ENCODE measurements at places on chromosomes 2 and 18.

DNA sequence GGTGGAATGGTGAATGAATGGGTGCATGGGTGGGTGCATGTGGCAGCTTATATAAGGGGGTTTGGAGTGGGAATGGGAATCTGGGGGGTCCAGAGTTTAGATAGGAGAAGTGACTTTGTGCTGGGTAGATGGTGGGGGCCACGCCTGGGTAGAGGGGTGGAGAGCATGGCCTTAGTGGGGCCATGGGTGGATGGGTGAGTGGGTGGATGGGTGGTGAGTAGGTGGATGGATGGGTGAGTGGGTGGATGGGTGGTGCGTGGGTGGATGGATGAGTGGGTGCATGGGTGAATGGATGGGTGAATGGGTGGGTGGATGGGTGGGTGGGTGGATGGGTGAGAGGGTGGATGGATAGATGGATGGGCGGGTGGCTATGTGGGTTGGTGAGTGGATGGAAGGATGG, 53.9 kb downstream of the MYO7B start:
- DNase-seq, result no peak

GRCh38 chr18:69518989-69519388, 118.3 kb downstream of the DOK6 start:
- DNase-seq, result no peak

GRCh38 chr18:59669872-59670657, 27.2 kb downstream of the CCBE1 start:
- no peak for DNase-seq

- DNase-seq, result no peak
These were observed 109.0 kb upstream of the TWIST2 start for GRCh38 chr2:238738917-238739316.

- no peak for DNase-seq
These were observed 1.6 kb upstream of the ERMN start for GRCh38 chr2:157327200-157327599.

DNA sequence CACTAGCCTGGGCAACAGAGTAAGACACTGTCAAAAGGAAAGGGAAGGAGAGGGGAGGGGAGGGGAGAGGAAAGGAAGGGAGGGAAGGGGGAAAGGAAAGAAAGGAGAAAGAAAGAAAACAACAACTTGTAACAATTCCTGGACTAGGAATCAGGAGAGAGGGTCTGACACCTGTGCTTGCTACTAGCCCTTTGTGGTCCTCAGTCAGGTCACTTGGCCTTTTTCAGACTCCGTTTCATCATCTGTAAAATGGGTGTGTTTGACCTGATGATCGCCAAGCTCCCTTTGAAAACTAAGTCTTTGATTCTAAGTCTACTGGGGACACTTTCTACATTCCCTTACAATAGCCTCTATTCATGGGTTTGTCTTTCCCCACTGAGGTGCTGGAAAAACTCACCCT, 11.4 kb upstream of the ATP8B1 start:
- no peak for DNase-seq

DNA sequence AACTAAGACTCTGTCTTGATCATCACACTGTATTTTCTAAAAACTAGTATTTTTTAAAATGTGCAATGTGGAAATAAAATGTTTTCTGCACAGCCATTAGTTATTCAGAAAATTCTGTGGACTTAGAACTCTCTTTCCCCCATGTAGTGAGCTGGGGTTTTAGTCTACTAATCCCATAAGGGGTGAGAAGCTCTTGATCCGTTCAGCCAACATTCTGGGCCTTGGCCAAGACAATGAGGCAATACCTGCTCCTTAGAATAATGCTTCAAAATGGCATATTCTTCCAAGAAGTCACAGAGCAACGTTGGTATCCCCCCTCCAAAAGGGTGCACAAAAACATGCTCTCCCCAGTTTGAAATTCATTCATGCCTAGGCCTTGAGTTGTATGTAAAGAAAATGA, 4.0 kb downstream of the REEP1 start:
- no peak for DNase-seq

DNA sequence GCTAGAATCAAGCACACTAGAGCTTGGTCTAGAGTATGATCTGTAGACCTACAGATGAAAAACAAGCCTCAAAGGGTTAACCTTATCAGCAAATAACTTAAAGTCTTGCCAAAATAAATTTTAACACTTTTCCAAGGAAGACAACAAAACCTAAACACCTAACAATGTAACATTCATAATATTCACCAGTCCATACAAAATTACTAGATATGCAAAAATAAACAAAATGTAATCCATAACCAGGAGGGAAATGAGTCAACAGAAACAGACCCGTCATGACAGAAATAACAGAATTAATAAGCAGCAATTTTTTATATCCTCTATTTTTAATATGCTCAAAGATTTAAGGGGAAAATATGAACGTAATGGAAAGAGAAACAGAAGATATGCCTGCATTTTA, 36.1 kb downstream of the TRAK2 start:
- DNase-seq, result no peak

DNA sequence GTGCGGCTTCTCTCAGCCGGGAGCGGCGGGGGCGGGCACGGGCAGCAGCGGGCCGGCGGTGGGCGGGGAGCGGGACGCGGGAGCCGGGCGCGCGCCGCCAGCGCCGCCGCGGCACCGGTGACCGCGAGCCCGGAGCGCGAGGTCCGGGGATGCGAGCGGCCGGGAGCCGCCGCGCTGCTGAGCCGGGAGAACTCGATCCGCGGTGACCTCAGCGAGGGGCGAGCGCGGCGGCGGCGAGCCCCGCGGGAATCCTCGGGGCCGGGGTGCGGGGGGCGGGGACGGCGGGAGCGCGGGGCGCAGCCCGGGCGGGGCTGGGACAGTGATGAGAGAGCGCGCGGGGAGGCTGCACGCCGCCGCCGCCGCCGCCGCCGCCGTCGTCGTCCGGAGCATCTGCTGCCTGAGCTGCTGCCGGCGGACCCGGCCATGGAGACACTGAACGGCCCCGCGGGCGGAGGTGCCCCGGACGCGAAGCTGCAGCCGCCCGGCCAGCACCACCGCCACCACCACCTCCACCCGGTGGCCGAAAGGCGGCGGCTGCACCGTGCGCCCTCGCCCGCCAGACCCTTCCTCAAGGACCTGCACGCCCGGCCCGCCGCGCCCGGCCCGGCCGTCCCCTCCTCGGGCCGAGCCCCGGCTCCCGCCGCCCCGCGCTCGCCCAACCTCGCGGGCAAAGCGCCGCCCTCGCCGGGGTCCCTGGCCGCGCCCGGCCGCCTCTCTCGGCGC, at the start of gene MTCL1:
Gene MTCL1, plus strand, starts transcription at position 319 of the 723 bp plus-strand sequence. Its CDS starts 105 bp downstream, at position 424.
- peak; percentile 77 for DNase-seq

GRCh38 chr18:71293322-71293721, 1004.5 kb downstream of the SOCS6 start:
- DNase-seq, result no peak

DNA sequence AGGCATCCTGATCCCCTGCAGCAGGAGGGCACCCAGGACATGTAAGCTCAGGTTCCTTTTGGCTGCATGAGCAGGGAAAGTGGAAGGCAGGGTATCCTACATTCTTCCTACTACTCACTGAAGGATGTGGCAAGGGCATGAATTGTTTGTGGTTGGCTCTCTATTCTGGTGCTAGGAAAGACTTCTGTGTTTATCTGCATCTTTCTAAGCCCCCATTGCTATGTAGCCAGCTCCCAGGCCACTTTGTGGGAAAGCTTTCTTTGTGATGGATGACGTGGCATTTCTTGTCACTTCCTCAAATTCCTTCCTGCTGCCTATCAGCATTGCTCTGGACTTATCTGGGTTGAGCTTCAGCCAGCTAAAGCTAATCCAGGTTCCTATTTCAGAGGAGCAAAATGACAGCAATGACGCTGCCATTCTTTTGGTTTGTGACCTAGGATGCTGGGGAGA, 46.2 kb downstream of the MEIS1 start:
- DNase-seq, result no peak

GRCh38 chr18:845152-845819, 33.2 kb upstream of the YES1 start:
- no peak for DNase-seq

DNA sequence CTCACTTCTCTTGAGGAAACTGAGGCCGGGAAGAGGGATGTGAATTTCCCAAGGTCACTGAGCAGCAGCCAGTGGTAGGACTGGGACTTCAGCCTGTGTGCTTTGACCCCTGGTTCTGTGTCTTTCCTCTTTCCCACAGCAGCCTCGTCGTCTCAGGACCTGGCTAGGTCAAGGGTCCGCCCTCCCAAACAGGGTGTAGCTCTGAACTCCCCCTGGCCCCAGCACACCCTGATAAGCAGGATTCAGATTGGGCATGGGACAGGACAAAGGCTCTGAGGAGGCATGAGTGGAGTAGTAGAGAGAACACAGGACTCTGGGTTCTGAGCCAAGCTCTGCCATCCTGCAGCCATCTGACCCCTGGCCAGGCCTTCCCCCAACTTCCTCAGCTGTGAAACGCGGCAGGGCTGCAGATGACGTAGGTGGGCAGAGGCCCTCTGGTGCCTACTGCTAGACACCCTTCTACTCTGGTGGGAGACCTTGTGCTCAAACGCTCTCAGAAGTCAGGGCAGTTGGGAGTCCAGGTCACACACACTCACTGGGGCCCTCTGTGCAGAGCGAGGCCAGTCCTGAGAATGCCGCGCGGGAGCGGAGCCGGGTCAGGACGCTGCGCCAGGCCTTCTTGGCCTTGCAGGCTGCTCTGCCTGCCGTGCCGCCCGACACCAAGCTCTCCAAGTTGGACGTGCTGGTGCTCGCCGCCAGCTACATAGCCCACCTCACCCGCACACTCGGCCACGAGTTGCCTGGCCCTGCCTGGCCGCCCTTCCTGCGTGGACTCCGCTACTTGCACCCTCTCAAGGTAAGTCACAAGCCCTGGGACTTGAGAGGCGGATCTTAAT, 984 bp downstream of the TCF23 start:
- no peak for DNase-seq

DNA sequence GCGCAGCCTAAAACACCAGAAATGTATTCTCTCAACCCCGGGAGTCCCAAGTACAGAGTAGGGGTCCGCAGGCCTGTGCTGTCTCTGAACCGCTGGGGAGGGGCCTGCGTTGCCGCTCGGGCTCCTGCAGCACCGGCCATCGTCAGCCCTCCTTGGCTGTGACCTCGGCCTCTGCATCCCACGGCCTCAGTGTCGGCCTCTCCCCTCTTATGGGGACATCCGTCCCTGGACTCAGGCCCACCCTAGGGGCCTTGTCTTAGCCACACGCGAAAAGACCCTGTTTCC, 50.5 kb downstream of the KCNG2 start:
- DNase-seq, result no peak

DNA sequence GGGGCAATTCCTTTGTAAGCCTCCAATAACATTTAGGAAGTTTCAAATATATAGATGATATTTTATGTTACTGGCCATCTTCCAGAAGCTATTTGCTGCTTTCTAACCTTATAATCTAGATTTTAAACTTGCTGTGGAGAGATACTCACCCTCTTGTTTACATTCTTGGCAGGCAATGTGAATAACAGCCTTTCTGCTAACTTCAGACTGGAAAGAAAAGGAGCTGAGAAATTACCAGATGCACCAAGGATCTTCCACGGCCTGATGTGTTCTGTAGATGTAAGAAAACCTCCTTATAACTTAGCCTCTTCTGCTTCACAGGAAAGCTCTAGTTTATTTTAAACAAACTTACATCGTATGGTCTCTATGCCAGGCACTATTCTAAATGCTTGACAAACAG, 16.7 kb downstream of the REG1B start:
- DNase-seq, result no peak

DNA sequence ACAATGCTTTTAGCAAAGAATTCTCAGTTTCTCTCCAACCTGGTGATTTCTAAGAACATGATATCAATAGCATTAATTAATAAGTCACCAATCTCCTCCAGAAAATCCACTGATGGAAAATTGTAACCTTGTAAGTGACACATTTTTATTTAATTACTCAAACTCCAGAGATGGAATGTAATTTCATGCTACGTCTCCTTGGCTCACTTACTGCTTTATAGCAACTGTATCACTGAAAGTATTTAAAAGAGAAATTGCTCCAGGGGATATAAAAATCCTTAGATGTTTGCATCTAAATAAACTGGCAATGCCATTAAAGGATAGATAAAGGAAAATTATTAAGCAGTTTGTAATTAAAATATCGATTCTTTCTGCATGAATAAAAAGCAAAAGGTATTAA, 325.4 kb downstream of the TSN start:
- no peak for DNase-seq

- no peak for DNase-seq
These were observed 192.8 kb downstream of the PTGR3 start for GRCh38 chr18:75016025-75016717.

GRCh38 chr2:240573516-240574385, 5.5 kb downstream of the RNPEPL1 start:
- no peak for DNase-seq

GRCh38 chr2:101063352-101064124, 61.4 kb downstream of the RPL31 start:
- DNase-seq, result no peak

DNA sequence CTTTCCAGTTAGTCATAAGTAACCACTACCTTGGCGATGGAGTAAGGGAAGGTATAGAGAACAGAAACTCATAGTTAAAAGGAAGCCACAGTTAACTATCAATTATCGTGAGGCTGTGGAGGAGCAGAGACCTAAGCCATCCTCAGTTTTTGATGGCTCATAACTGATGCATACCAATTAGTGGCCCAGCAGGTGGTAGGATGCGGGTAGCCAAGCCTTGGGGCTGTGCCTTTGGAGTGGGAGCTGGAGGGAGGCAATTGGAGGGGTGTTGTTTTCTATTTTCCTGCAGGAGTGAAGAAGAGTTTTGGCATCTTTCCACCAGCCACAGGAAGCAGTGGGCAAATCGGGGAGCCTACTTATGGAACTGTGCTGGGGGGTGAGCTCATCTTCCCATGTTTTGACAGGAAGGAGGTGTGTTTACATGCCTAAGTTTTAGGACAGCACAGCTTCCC, 194.8 kb downstream of the TPGS2 start:
- DNase-seq, result no peak

- DNase-seq, result no peak
These were observed 5.4 kb upstream of the CRYGC start for GRCh38 chr2:208134928-208135586.

GRCh38 chr2:10537522-10538199, 89.5 kb upstream of the ODC1 start:
- no peak for DNase-seq

DNA sequence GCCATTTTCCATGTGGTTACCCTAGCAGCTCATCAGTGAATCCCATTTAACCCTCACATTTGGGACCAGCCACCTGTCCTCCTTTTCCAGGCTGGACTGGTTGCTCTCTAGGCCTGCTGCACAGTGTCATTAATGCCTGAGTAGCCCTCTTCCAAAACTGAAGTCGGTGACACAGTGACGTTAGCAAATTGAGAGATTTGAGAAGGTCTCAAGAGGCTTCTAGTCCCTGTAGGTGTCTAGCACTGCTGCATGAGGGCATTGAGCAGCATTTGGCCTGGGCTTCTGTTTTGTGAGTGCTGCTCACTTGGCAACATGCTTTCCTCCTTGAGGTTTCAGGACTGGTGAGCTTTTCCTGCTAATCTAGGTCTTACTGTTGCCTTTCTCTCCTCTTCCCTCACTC, 36.7 kb downstream of the PKP4 start:
- no peak for DNase-seq

- DNase-seq, result no peak
These were observed 197.7 kb downstream of the MTX2 start for GRCh38 chr2:176466918-176467452.

- DNase-seq, result no peak
These were observed 2148.4 kb upstream of the CELF4 start for GRCh38 chr18:39713961-39714360.

- DNase-seq, result no peak
These were observed 172.5 kb downstream of the FIGN start for GRCh38 chr2:163563336-163563735.

- DNase-seq, result peak; percentile 42
These were observed 6.2 kb downstream of the MRPS5 start for GRCh38 chr2:95115418-95115817.

- DNase-seq, result no peak
These were observed 102.4 kb downstream of the BABAM2 start for GRCh38 chr2:27992787-27993401.

All from right kidney (tissue), 9 donors.